Activated naive CD8-positive, alpha-beta T cell treated with anti-CD3 and anti-CD28 coated beads, Interleukin-2, amount 50 U/mL, for 16 hours (primary cell): ENCODE measurements at places on chromosomes 2 and 18.

DNA sequence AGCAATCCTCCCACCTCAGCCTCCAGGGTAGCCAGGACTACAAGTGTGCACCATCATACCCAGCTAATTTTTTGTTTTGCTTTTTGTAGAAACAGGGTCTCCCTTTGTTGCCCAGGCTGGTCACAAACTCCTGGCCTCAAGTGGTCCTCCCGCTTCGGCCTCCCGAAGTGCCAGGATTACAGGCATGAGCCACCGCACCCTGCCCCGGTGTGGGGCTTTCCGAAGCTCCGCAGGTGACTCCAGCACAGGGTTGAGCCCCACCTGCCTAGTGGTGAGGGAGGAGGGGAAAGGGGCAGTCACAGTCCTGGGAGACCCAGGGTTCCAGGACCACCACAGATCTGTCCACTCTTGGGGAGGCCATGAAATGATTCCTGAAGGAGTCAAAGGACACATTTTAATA lies 5.2 kb downstream of the PRLH start:
- no peak for DNase-seq

- DNase-seq, result no peak
Measured at GRCh38 chr2:47058003-47058931, 96.8 kb downstream of the STPG4 start.

DNA sequence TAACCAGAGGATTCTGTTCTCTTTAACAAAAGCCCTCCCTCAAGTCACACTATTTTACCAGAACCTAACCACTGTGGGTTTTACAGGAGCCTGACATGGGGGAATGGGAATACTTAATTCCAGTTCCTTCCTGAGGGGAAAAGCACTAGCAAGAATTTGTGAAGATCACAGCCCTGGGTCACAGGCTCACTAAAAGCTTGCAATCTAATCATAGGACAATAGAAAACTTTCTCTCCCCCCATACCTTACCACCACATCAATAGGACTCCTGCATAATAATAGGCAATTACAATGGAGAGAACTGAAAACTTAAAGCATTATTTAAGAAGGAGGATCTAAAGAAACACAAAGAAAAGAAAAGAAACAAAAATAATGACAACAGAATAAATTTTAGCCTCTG lies 225.8 kb upstream of the ZNF804A start:
- DNase-seq, result no peak

DNA sequence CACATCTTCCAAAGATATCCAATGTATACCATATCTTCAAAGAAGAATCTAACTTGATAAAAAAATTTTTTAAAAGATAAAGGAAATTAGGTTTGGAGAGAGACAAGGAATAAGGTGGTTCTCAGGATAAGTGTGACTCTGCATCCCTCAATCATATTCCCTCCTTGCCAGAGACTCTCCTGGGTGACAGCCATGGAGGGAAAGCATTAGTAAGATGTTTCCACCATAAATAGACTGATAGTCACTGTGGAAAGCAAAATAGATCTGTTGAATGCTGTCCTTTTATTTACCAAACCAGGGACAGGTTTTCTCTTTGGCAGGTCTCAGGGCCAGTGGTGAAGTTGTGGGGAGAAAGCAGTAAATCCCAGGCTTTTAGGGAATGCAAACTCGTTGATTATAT lies 107.6 kb downstream of the PRPF40A start:
- no peak for DNase-seq

DNA sequence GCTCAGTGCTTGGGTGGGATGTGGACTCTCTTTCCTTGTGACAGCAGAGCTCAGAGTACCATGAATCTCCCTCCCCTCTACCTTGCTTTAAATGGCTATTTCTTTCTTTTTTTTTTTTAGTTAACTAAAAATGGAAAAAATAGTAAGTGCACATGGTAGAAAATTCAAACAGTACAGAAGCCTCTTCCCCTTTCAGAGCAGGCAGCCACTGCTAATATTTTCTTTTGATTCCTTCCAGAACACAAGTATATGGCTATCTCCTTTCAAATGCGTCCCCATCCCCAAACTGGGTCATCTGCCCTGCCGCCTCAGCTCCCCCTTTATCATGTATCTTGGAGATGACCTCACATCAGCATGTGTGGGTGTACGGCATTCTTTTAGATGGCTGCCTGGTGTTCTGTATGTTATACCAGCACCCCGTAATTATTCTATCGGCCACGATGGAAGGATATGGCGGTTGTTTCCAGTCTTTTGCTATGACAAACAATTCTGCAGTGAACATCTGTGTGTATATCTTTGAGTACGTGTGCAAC lies 70.5 kb upstream of the DLX2 start:
- no peak for DNase-seq

DNA sequence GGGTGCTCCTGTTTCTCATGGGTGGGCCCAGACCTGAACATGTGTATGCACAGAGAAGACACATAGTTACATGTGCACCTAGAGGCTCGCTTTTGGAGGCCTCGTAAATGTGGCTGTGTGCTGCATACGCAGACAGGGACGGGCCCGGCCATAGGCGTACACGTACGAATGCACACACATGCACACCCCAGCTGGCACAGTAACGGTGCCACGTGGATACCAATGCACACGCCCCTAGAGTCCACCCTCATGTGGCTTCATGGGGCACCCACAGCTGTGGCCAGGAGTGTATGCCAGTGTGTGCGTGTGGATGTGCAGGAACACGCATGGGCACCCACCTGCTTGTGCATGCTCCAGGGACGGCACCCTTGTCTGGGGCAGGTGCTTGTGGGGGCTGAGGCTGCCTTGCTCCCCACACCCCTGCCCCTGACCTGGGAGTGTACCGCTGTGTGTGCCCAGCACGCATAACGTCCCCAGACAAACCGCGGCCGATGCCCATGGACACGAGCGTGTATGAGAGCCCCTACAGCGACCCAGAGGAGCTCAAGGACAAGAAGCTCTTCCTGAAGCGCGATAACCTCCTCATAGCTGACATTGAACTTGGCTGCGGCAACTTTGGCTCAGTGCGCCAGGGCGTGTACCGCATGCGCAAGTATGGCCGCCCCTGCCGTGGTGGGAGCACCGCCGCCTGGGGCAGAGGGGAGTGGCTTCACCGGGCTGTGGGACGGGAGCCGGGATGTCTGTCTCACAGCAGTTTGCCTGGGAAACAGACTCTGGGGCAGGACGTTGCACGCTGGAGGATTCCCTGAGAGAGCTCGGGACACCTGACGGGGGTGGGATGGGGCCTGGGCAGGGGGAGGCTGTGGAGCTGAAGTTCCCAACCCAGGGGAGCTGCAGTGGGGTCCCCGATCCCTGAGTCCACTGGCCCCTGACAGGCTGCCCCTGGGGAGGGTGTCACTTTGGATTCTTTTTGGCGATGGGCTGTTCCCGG lies 21.0 kb downstream of the ZAP70 start:
- no peak for DNase-seq

DNA sequence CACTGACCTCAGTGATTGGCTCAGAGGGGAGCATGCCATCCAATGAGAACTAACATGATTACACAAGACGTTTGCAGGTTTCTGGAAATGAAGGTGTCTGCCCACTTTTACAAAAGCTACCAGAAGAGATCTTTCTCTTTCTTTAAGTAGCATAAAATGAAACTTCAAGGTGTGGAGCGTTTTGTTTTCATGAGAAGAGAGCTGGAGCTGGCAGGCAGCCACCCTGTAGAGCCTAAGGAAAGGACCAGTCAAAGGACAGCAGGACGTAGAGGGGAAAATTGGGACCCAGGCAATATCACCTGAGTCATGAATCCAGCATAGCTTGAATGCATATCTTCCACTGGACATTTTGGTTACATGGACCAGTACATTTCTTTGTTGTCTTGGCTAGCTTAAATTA lies 331.0 kb downstream of the EPHA4 start:
- no peak for DNase-seq

GRCh38 chr2:83342860-83343329 lies 1116.2 kb downstream of the SUCLG1 start:
- no peak for DNase-seq

GRCh38 chr2:240585101-240585500 lies 1.4 kb upstream of the CAPN10 start:
- DNase-seq, result no peak

DNA sequence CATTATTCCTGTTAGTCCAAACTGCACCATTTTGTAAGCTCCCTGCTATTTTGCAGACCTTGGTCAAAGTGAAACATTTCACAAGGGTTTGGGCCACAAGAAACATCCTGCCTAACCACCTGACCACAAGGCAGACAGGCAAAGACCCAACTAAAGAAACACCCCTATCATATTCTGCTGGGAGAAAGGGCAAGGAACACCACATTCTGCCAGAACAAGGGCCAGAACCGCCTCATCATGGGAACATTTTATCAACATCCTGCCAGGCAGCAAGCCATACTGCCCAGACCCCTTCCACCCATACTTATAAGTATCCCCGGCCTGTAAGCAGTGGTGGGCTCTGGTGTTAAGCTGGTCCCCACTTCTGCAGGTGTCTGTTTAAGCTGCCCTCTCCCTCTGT lies 12.0 kb upstream of the RAB31 start:
- no peak for DNase-seq

GRCh38 chr18:26867471-26867870 lies 2.0 kb upstream of the AQP4 start:
- DNase-seq, result no peak

GRCh38 chr2:19041434-19042041 lies 316.9 kb downstream of the OSR1 start:
- DNase-seq, result no peak
